ENCODE measurements at places on chromosomes 1 and 21.

DNA sequence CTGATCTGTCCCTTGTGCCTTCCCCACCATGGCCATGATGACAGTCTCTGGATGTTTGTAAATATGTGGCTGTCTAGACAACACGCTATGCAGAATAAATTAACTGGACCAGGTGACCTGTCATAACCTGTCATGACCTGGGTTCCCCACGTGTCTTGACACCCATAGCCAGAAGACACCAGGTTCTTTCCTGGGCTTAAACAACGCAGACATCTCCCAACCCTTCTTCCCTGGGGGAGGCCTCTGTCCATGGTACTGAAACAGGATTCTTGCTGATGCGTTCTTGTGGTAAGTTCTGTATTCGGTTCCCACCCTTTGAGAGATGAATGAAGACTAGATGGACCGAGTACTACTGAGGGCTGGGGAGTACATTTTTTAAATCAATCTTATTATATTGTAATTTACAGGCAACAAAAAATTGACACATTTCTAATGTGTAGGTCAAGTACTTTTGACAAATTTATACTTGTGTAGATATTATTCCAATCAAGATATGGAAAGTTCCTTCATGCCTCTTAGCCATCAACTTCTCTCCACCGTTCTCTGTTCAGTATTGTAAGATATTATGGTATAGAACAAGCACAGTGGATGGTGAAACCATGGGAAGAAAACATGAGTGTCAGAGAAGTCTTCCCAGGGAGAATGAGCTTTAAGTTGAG lies 738.8 kb downstream of the PTPRU start:
- DNase-seq, result no peak

- DNase-seq, result no peak
These were observed 170.8 kb downstream of the S1PR1 start for GRCh38 chr1:101407505-101408211.

DNA sequence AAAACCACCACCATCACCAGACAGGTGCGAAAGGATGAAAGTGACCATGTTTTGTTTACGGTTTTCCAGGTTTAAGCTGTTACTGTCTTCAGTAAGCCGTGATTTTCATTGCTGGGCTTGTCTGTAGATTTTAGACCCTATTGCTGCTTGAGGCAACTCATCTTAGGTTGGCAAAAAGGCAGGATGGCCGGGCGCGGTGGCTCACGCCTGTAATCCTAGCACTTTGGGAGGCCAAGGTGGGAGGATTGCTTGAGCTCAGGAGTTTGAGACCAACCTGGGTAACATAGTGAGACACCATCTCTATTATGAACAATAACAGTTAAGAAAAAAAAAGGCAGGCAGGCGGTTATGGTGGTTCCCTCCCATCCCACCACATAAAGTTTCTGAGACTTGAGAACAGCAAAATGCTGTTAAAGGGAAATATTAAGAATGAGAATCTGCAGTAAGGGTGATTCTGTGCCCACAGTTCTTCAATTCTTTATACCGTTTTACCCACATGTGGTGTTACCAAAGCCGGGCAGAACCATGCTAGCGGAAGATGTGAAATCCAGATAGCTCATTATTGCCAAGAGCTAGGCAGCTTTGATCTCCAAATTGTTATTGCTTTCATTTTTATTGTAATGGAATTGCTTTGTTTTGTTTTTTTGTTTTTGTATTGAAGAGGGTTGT lies 34.5 kb upstream of the TDRD10 start:
- no peak for DNase-seq

- DNase-seq, result no peak
These were observed 7.7 kb downstream of the SHISAL2A start for GRCh38 chr1:52640697-52641096.

GRCh38 chr1:72278461-72278860 lies 3.9 kb downstream of the NEGR1 start:
- DNase-seq, result no peak

DNA sequence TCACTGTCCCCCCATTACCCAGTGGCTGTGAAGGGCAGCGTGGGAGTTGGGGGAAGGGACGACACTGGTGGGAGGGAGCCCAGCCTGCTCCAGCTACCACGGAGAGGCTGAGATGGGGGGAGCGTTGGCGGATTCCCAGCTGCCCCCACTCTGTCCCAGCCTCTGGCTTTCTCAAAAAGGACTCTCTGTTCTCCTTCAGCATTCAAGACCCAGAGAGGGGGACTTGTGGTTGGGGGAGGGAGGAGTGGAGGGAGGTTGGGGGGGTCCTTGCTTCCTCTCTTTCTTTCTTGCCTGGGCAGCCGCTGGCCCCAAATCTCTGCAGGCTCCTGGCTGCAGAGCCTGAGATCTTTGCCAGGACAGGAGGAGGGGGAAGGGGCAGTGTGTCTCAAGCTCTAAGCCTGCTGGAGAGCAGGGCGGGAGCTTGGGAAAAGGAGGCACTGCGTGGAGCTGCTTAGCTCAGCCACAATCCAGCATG lies 2.2 kb downstream of the ATP1A2 start:
- DNase-seq, result no peak

- no peak for DNase-seq
These were observed 13.8 kb upstream of the SFN start for GRCh38 chr1:26848941-26849774.

DNA sequence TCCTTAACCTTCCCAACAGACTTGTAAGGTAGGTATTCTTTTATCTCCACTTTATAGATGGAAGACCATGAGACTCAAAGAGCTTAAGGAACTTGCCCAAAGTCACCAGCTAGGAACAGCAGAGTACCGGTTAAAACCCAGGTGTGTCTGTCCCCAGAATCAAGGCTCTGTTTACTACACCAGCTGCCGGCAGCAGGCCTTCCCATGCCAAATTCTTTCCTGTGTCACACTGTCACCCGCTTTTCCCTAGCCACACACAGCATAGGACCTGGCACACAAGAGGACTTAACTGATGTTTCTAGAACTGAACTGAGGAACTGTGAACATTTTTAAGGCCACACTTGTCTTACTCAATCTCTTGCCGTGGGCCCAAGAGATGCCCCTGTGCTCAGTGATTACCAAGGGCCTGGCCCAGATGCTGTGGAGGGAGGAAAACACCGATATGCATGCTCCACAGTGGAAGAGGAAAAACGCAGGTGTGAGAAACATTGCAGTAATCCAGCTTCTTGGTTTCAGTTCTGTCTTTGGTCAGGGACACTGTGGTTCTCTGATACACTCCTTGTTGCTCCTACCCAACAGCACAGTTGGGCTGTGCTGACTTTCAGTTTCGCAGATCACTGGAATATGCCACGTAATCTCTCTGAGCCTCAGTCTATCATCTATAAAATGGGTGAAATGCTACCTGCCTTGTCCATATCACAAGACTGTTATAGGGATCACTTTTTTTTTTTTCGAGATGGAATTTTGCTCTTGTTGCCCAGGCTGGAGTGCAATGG lies 13.9 kb upstream of the LY9 start:
- no peak for DNase-seq

DNA sequence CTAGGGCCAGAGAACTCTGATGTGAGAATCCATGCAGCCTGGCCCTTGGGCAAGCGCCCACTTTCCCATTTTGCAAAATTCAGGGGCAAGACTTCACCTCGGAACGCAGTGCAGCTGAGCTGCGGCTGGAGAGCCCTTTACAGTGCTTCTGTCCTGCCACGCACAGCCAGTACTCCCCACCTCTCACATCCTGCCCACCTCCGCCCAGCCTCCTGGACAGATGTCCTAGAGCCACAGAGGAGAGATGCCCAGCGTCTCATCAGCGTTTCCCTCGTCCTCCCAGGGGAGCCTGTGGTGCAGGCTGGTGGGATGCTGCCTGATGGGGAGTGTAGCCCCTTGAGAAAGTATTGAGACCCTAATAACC lies 29.6 kb downstream of the RUNX3 start:
- no peak for DNase-seq

GRCh38 chr1:197869490-197870077 lies 32.8 kb upstream of the C1orf53 start:
- no peak for DNase-seq

GRCh38 chr1:44328671-44329416 lies 26.2 kb downstream of the ERI3 start:
- no peak for DNase-seq

DNA sequence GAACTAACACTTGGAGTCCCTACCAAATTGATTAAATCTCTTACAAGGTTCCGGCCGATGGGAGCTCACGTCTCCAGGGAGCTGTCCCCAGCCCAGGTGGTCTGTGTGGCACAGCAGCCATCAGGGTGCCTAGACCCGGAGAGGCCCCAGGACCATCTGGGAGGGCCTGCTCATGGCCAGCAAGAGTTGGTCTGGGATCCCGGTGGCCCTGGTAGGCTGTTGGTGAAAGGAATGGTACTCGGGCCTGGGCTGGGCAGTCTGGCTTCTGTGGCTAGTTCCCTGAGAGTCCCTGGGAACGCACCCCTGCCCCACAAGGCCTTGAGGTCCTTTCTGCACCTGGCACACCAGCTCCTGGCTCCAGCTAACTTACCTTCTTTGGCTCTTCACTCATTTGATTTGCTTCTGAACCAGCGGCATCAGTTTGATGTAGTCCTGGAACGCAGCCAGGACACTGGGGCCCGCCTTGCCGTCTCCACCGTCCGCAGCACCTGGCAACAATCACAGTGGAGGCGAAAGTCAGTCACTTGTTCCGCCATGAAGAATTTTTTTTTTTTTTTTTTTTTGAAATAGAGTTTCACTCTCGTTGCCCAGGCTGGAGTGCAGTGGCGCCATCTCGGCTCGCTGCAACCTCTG lies 62.5 kb downstream of the SCCPDH start:
- DNase-seq, result peak; percentile 41

DNA sequence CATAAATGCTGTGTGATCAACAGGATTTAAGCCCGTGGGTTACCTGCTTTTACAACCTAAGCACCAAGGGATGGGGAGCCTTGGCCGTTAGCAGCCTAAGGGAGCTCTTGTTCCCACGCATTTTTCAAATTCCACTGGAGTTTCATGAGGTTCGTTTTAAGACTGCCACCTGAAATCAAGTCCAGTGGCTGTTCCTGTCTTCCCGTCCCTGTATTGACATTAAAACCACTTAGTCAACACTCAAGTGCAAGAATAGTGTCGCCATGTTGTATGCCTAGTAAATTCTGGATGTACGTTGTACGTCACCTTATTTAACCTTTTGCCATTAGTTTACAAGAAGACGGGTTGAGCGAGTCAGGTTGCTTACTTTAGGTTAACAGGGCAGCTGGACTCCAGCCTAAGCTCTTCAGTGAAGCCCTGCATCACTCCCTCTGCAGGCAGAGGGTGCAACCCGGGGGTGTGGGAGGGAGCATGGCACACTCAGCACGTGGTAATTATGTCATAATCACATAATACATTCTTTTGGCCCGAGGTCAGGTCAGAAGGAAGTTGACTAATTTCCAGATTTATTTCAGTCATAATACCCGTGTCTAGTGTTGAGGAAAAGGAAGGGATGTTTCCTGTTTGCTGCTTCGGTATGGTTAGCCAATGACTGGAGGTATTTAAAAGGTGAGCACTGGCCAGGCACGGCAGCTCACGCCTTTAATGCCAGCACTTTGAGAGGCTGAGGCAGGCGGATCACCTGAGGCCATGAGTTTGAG lies 42.5 kb downstream of the CNST start:
- DNase-seq, result peak; percentile 41

- no peak for DNase-seq
These were observed 130.6 kb downstream of the EIF4G3 start for GRCh38 chr1:21046132-21046531.

DNA sequence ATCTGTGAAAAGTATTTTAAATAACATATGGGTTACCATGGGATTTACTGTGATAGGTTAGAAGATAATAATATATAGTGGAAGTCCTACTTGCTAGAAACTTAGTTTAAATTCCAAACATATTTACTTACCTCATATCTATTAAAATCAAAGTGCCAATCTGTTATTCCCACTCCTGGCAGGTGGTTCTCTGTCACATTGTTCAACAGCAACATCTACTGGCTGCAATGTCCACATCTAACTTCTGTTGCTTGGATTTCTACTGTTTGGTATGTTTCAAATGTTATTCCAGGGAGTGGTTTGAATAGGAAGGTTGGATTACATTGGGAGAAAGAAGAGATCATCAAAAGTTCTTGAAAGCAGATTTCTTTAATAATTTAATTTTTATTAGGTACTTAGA lies 122.5 kb upstream of the NCAM2 start:
- DNase-seq, result peak; percentile 19

DNA sequence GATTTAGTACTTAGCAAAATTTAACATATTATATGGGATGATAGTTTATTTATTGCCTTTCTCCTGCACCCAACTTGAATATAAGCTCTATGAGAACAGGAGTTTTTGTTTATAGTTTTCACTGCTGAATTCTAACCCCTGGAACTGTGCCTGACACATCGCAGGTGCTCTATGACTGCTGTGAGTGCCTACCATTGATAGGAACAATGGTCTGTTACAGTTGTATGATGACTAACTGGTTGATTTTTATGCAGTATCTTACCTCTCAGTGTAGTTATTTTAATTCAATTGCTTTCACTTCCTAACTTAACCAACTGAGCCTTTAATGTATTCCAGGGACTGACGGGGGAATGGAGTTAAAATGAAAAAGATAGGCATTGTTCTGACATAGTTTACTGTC lies 336.0 kb downstream of the ST6GALNAC3 start:
- no peak for DNase-seq

GRCh38 chr1:160549665-160550006 lies 26.6 kb upstream of the SLAMF6 start:
- DNase-seq, result no peak

DNA sequence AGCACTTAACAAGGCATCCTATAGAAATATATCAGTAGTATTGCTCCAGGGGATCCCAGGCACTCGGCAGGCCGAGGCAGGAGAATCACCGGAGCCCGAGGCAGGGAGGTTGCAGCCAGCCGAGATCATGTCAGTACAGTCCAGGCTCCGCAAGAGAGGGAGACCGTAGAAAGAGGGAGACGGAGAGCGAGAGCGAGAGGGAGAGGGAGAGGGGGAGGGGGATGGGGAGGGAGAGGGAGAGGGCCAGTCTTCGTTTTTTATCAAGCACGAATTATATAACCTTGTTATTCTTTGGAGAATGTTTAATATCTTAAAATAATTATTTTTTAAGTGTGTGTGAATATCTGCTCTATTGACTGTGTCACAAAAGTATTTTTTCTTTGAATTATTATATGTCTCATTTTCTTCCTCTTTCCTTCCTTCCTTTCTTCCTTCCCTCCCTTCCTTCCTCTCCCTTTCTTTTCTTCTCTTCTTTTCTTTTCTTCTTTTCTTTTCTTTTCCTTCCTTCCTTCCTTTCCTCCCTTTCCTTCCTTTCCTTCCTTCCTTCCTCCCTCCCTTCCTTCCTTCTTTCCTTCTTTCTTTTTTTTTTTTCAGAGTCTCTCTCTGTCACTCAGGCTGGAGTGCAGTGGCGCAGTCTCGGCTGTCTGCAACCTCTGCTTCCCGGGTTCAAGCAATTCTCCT lies 233.7 kb downstream of the SRGAP2C start:
- no peak for DNase-seq
